ENCODE measurements at places on chromosomes 5 and 9.

DNA sequence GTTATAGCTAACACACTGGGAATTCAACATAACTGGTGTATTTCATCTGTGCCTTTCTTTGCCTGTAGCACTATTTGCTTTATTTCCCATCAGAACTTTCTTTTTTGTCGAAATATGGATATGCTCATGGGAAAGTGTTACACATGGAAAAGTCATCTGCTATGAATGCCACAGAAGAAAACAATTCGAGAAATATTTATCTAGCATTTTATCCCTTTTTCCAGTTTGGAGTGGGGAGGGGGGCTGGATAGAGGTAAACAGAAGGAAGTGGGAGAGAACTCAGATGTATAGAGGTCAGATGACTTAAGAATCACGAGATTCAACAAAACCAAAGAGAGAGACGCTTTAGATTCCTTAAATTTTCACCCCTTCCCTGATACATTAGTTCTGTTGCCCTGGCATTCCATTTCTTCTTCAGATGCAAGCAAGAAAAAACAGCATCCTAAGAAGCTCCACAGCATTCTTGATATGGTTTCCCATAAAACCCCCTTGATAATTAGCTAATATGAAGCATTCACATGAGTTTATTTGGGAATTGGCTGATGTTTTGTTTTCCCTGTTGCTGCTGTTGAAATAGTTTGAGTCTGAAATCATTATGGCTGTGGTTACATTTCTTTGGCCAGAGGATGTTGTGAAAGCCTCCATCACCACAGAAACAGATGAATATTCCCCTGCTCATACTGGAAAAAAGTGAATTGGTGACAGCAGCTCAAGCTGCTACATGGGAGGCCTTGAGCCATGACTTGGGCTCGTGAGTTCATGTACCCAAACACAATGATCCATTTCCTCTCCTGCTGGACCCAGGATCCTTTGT is 335.8 kb upstream of the DAB2 start:
- DNase-seq = no peak

DNA sequence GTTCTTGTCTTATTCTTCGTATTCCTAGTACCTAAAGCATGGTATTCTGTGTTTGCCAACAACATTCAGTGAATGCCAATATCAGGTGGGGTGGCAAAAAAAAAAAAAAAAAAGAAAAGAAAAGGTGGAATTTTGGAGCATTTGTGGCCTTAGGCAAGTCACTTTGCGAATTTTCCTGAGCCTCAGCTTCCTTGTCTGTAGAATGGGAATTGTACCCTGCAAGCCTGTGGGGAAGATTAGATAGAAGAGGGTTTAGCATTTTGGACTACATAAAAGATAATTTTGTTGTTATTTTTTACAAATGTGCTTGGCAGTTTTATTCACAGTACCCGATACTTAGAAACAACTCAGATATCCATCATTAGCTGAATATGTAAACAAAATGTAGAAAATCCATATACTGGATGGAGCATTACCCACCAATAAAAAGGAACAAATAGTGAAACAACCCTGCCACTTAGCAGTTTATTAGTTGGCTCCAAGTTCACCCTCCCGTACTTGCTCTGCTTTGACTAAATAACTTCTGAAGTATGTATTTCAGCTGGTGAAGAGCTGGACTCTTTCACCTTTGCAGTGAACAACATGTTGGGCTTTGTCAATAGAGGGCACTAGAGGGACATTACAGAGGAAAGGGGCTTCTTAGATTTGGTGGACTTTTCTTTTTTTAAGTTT is 13.6 kb downstream of the UBE2D2 start:
- no peak for DNase-seq

DNA sequence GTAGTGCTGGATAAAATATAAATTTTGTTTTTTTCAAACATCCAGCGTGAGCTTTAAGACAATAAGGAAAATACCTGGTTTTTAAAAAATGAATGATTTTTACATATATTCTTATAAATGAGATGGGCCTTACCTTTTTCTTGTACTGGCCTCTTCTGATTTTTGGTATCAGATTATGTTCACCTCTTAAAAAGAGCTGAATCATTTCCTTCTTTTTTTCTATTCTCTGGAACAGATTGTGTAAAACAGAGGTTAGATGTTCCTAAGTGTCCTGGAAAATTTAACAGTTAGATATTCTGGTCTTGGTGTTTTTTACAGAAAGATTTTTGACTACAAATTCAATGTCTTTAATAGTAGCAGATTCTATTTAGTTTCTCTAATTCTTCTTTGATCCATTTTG is 74.6 kb downstream of the NDUFAF2 start:
- no peak for DNase-seq

- no peak for DNase-seq
These were observed 693.3 kb downstream of the DTWD2 start for GRCh38 chr5:118295045-118295444.

DNA sequence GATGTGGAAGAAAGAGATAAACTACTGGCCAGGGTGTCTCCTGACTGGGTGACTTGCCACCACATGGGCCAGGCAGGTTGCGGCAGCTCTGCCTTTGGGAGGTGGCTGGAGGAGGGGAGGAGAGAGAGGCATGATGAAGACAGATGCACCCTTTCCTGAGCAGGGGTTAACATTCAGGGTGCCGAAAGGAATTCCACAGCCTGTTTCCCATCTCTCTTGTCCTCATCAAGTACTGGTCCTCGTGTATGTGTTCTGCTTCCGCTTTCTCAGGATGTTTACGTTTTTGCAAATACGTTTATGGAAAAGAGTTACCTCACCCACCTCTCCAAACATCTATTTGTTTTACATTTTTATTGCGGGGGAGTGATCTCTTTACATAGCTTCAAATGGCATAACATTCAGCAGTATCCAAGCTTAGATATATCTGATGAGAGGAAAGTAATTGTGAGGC is 73.4 kb downstream of the C9orf85 start:
- no peak for DNase-seq

DNA sequence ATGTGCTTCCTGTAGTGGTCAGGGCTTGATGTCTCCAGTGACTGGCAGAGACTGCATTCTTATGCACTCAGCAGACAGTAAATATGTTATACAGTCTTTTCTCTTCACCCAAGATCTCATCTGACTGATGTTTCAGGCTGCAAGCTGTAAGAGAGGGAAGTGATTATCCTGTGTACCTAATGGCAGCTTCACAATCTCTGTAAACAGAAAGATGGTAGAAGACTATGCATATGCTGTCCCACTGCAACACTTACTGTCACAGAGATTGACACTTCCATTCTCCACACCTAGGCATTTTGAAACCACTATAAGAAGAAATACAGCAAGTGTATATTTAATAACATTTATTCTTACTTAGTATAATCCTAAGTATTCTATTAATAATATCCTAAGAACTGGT is 97.6 kb upstream of the ANXA1 start:
- DNase-seq = no peak

GRCh38 chr9:1173211-1173610 is 123.1 kb downstream of the DMRT2 start:
- DNase-seq = no peak

- DNase-seq = no peak
These were observed 89.1 kb upstream of the OTULINL start for GRCh38 chr5:14492331-14492964.

DNA sequence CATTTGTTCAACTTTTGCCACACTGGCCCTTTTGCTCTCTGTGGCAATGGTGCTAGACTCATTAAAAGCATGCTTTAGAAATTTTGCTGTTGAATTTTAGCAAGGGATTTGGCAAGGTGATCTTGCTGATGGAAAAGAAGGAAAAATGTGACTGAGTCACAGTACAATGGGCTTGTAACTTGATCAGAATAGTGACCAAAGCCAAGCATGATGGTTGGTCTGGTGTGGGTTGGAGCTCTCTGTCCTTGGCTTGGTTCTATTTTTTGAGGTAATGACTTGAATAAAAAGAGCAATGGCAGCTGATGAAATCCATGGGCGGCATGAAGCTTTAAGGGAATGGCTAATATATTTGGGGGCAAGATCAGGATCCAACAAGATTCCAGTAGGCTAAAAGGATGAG is 114.4 kb upstream of the ZNF366 start:
- no peak for DNase-seq

DNA sequence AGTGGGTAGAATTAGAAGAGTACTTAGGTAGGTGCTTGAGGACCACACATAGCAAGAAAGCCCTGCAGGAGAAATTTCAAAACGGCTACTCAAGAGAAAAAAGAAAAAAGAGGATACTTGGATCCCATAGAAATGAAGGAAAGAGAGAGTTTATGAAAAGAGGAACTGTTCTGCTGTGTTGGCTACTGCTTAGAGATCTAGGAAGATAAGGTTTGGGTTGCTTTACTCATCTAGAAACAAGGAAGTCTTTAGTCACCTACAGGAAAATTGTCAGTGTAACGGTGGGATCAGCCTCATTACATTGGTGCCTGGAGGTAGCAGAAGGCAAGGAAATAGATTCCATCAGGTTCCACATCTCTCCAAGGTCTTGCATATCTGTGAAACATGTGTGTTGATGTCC is 14.8 kb upstream of the C5orf46 start:
- no peak for DNase-seq

- no peak for DNase-seq
These were observed 304.1 kb downstream of the TRPM3 start for GRCh38 chr9:70817311-70817710.

- no peak for DNase-seq
These were observed 37.5 kb upstream of the GFPT2 start for GRCh38 chr5:180390441-180391190.

DNA sequence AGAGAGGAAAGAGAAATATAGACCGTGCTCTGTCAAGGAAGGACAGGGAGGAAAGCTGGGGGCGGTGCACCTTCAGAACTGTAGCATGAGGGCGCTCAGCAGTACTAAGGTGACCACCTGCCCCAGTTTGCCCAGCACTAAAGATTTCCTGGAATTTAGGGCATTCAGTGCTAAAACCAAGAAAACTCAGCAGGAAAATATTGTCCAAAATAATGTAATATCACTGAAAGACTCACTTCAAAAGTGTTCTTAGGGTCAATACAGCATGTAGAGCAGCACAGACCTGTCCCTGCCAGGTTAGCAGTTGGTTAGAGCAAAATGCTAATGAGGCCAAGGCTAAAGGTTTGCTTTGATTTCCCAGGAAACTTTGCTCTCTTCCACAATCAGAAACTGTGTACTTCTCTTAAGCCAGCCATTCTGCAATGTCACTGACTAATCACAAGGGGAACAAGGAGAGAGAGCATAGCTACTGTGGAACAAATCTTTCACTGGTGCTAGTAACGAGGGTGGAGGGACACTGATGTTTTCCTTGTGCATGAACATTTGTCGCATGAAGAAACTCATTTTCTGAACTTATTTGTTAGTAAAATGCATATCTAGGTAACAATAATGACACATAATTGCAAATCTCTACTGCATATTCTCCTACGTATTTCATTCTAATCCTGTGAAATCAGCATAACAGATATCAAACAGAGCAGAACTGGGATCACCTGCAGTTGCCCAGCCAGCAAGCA is 53.0 kb upstream of the GRAMD2B start:
- no peak for DNase-seq

- no peak for DNase-seq
These were observed 310.0 kb downstream of the GLIS3 start for GRCh38 chr9:3989915-3990314.
